ENCODE measurements at places on chromosomes 2 and 18.

DNA sequence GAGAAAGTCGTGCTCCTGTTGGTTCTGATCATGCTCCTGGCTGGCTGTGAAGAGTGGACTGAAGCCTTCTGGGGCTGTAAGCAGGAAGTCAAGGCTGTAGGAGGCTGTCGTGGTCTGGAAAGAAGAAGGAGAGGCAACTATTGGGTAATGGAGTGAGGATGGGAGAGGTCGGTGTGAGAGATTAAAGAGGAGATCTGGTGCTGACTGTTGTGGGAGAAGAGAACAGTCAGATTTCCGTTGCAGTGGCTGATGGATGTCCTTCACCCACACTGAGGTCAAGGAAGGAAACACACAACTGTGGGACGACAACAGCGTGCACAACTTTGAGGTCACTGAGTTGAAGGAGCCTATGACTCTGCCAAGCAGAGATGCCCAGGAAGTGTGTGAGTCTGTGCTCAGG lies 2.8 kb upstream of the PSMD1 start:
- no peak for DNase-seq

- DNase-seq = no peak
These were observed 93.5 kb downstream of the ZNF516 start for GRCh38 chr18:76401498-76401897.

- DNase-seq = no peak
These were observed 90.0 kb upstream of the SLC14A2 start for GRCh38 chr18:45525301-45525700.

DNA sequence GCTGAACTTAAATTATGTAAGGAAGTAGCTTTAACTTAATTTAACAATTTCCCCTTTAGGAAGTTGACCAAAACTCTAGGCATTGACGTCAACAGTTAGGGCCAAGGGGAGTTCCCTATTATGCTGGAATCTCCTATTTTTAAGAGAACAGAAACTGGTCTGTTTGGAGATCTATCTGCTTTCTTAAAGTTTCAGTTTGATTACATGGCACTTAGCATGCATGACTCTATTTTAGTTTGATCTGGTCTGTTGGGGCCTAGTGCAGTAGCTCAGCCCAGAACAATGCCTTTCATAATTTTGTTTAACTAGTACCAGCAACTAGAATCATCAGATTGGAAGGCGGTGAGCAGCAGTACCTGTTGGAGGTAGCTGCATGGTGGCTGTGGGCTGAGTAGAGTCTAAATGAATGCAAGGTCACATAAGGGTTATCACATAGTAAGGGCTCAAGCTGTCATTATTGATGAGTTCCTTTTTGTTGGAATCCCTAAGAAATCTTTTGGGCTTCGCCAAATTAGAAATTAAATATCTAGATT lies 60.5 kb upstream of the ZNG1B start:
- peak; percentile 23 for DNase-seq

GRCh38 chr2:85878719-85879370 lies 9.9 kb downstream of the ST3GAL5 start:
- no peak for DNase-seq

Data from CD4-positive, alpha-beta T cell treated with Interleukin-17A for 1 hour (primary cell).